Stomach (tissue), 19 donors: ENCODE measurements at places on chromosomes 6 and 20. TPM values are rescaled to one million over a fixed set of nuclear protein-coding genes. Genes with fewer than 3 reads are reported as not detected.

- no peak for DNase-seq
These were observed 180.5 kb downstream of the COL12A1 start for GRCh38 chr6:75025371-75025770.

DNA sequence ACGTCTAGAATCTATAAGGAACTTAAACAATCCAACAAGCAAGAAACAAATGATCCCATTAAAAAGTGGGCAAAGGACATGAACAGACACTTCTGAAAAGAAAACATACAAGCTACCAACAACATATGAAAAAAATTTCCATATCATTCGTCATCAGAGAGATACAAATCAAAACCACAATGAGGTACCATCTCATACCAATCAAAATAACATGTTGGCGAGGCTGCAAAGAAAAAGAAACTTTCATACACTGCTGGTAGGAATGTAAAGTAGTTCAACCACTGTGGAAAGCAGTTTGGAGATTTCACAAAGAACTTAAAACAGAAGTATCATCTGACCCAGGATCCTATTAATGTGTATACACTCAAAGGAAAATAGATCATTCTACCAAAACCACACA lies 243.9 kb upstream of the RUNX2 start:
- no peak for DNase-seq

DNA sequence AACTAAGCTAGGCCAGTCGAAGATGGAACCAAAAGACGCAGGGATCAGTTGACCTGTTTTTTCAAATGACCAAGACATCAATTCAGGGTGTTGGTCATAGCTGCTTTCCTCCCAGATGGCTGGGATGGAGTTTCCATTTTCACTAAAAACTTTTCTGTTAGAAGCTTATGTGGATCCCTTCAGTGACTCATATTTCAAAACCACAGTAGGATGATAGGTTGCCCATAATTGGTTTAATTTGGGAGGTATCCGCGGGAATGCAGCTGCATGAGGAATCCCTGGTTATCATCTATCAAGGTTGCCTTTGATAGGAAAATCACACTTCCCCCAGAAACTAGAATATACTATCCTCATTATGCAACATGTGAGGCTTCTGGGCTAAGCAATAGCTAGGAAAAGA lies 150.9 kb upstream of the MLIP start:
- DNase-seq = no peak

C20orf202 gene
- not detected for total RNA-seq

POPDC3 gene
- 2.9 TPM for total RNA-seq

FITM2 gene
- total RNA-seq = 5.3 TPM
